ENCODE measurements at places on chromosomes 11 and 22.

- no peak for DNase-seq
These were observed 18.6 kb downstream of the GLYATL1 start for GRCh38 chr11:58957922-58958321.

DNA sequence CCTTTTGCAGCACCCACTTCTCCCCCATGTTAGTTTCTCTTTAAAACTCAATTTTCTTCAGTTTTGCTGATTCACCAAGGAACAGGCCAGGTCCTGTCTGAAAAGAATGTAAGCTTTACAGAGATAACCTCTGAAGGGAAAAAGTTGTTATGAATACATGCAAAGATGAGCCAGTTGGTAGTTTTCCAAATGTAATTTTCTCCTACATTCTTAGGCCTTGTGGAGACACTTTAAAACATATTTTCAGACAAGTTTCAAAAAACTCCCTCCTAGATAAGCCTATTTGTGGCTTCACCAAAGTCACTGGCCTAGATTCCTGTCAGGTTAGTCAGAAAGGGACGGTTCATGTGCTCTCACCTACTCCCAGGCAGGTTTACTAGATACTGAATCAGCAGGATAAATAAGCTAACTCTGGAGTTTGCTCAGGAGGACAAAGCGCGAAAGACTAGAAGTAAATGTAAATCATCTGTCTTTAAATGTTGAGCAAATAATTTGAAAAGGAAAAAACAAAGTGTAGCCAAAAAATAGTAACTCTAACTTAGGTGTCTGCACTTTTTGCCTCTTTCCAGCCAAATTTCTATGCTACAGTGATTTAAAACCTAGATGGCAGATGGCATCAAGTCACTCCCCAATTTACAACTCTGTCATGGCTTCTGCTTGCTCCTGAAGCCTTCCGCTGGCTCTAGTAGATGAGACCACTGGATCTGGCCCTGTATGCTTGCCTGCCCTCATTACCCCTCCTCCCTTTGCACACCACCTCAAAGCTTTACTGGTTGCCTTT, 4.9 kb upstream of the ATP6V1E1 start:
- DNase-seq: no peak

DNA sequence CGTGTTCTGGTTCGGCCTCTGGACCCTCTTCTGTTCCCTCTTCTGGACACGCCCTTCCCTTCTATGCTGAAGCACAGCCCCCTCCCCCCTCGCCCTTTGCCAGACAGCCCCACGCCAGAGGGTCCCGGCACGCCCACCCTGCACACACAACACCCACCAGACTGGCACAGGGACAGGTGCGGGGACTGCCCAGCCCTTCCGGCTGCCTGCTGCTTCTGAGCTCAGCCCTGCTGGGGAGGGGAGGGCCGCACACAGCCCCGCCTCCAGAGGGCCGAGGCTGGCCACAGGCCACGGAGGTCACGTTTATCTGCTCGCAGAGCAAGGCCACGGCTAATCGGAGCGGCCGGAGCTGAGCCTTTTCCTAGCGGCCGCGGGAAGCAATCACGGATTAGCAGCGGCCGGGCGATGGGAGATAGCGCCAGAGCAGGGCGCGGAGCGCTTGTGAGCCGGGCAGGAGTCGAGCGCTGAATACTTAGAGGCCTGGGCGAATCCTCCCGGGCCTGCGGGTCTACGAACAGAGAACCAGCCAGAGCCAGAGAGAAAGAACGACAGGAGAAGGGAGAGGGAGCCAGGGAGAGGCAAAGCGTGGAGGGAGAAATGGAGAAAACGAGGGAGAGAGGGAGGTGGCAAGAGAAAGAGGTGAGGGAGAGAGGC, 21.5 kb downstream of the OTUB1 start:
- no peak for DNase-seq

- no peak for DNase-seq
These were observed 18.8 kb downstream of the GRAMD1B start for GRCh38 chr11:123448823-123449222.

- DNase-seq: no peak
These were observed 17.7 kb upstream of the RGL4 start for GRCh38 chr22:23673050-23673620.

GRCh38 chr11:2867722-2868505, 17.7 kb downstream of the CDKN1C start:
- DNase-seq: no peak

GRCh38 chr11:68016904-68017817, 7.0 kb downstream of the ALDH3B1 start:
- DNase-seq: no peak

DNA sequence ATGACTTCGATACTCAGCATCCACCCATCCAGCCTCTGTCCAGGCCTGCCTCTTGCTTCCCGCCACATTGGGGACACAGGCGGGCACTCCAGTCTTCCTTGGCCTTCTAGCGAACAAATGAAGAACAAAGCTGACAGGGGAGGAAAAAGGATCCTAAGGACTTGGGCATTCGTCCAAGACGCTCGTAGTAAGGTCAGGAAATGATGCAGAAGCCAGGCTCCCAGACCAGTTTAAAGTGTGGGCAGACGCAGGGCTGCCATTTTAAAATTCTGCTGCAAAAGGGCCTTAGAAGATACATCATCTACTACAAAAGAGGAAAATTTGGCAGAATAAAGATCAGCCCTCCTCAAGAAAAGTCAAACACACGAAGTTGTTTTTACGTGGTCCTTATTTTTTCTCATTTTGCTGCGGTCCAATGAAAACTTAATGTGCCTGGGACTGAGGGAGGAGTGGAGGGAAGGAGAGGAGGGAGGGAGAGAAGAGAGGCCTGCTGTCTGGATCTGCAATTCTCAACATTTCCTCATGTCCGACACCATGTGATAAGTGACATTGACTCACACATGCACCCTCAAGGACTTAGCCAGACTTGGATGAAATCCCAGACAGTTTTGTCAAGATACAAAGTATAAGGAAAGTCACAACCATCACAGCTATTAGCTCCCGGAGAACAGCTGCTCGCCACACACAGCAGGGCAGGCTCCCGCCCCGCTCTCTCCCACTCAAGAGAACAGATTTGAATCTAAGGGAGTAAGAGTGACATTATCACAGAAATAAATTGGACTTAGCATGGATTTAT, 5.7 kb downstream of the DNAL4 start:
- no peak for DNase-seq

DNA sequence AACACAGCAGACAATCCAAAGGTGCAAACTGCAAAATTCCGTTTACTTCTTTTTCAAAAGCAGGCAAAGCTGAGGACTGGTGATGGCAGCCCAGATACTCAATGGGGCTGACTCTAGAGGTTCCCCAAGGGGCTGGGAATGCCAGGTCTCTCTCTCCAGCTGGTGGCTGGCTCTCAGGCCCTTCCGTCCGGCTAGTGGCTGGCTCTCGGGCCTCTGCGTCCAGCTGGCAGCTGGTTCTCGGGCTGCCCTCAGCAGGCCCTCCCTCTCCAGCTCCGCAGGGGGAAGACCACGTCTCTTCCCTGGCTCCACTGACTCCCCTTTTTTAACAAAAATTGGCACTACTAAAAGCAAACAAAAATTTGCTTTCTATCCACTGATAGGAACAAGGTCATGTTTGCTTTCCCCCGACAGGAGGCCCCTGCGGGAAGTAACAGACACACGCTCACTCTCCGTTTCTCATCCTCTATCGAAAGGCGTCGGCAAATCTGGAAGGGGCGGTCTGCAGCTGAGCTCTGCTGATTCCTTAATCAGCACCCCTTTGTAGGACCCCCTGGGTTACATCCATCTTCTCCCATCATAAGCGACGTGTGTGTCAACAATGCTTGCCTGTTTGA, 381.4 kb downstream of the BRD1 start:
- DNase-seq: no peak

DNA sequence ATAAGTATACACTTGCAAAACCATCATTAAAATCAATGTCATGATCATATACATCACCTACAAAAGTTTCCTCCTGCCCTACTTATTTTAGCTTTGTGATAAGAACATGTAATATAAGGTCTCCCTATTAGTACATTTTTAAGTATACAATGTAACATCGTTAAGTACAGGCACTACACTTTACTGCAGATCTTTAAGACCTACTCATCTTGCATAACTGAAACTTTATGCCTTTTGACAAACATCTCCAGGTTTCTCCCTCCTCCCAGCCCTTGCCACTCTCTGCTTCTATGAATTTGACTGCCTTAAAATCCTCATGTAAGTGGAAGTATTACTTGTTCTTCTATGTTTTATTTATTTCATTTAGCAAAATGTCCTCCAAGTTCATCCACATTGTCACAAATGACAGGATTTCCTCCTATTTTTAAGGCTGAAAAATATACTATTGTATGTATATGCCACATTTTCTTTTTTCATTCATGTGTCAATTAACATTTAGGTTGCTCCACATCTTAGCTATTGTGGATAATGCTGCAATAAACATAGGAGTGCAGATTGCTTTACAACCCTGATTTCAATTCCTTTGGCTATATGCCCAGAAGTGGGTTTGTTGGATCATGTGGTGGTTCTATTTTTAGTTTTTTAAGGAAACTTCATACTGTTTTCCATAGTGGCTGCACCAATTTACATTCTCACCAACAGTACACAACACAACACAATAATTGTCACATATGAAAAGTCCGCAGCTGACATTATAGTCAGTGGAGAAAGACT, 471.1 kb upstream of the ANO3 start:
- no peak for DNase-seq

GRCh38 chr22:45235851-45236342, 4.8 kb downstream of the KIAA0930 start:
- DNase-seq: no peak

DNA sequence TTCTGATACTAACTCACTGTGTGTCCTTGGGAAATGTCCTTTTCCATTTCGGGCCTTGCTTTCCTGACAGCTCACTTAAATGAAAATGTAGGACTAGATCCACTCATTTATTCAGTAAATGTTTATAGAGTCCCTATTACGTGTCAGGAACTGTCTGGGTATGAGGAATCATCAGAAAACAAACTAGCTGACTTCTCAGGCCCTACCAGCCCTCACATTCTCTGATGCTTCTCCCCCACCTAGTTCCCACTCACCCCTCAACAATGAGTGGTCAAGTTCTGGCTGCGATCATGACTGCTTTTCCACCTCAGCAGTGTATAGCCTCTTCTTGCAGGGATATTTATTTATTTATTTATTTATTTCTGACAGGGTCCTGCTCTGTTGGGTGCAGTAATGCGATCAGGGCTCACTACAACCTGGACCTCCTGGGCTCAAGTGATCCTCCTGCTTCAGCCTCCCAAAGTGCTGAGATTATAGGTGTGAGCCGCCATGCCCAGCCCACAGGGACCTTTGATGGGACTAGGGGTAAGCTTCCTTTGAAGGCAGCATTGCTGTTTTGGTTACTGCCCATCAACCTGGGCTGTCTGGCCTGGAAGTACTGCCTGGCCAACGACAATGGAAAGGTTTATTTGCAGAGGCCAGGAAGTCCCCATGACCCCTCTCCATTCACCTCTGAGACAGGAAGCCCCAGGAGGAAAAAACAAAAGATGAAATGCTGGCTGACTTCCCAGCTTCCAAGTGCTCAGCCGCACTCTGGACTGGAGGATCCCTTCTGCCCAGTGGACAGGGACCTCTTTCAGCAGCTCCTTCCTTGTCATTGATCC, 33.1 kb upstream of the POLD3 start:
- DNase-seq: no peak

DNA sequence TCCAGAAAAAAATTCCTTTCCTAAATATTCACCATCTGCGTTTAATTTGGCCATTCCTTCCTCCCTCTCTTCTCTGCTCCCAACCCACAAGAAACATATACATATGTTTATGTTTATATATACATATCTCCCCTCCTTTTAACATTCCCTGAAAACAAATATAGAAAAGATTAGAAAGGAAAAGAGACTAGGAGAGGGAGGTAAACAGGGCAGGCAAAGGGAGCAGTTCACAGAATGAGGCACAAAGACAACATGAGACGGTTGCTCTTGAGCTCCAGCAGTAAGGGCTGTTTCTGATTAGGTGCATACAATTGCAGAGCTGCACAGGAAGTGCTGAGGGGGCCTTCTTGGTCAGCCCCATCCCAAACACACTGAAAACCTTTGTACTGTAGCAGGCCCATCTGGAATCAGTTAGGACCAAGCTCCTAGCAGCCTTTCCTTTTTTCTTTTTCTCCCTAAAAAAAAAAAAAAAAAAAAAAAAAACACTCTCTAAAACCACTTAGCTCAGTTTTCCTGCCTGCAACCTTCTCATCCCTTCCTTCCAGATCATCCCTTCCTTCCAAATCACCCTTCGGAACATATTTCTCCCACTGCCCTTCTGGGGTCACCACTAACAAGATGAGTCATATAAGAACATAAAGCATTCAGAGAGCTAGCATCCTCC, 57.0 kb downstream of the RBFOX2 start:
- no peak for DNase-seq

- no peak for DNase-seq
These were observed 133.0 kb downstream of the WNT7B start for GRCh38 chr22:45843986-45844385.

DNA sequence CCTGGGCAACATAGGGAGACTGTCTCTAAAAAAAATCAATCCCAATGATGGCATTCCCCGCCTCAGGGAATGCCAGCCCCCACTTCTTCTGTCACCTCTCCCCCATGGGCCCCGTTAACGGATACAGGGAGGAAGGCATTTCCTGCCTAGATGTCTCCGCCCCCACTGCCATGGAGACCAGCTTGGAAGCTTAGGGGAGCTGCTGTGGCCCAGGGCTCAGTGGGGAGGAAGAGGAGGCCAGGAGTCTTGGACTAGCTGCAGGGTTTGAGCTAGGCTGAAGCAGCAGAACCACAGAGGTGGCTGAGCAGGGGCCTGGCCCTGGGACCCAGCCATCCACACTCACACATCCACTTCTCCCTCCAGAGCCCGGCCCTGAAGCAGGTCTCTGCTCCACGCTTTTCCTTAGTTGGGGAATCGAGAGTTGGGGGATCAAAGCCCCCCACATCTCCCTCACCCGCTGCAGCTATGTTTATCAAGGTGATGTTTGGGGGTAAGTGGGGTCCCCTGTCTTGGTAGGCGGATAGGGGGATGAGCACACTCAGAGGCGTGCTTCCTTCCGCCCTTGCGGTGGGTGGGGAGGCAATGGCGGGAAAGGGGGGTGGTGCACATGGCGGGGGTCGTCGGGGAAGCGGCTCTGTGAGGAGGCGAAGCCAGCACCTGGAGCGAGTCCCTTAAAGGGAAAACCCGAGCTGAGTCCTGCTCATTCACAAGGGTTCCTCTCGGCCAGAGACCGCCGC, at the start of gene C22orf15:
C22orf15 (plus strand) TSS at position 149 of the 737 bp plus-strand sequence; CDS start at position 466, 317 bp downstream.
- DNase-seq: no peak

DNA sequence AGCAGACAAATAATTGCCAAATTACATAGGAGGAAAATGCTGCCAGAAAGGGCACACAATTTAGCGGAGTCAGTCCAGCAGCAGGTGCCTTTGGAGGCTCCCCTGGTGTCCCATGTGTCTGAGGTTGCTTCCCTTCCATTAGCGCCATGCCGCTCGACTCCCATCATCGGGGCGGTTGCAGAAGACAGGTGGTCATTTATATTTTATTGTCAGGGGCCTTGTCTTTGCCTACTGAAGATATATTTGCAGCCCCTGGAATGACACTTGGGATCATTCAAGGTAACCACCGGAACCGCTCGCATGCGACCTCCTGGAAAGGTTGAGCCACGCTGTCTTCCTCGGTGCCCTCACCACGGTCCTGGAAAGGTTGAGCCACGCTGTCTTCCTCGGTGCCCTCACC, 298.3 kb downstream of the TBC1D22A start:
- no peak for DNase-seq

Data from activated CD4-positive, alpha-beta T cell treated with anti-CD3 and anti-CD28 coated beads, Interleukin-2, amount 10 ng/mL, durations not matched to agents 7 days and 5 days (primary cell).